Activated effector memory CD4-positive, alpha-beta T cell treated with Interleukin-2 at 50 U/mL for 16 hours (primary cell): ENCODE measurements at places on chromosomes 7 and 10.

- DNase-seq = no peak
These were observed 86.4 kb downstream of the GPR37 start for GRCh38 chr7:124679146-124679545.

DNA sequence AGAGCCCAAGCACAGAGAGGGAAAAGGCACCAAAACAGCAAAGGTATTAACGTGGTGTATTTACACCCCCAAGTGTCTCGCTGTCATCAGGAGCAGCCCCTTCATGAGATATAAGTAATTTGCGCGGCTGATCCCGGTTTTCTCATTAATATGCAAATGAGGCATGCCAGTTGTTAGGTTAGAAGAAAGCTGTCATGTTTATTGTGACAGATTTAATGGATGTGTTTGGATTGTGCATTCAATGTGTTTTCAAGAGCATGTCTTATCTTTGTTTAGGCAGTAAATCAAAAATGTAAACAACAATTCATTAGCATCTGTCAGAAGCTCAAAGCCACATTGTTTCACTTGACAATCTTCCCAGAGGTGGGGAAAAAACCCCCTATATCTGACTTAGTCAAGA is 56.5 kb upstream of the CTBP2 start:
- DNase-seq = no peak

DNA sequence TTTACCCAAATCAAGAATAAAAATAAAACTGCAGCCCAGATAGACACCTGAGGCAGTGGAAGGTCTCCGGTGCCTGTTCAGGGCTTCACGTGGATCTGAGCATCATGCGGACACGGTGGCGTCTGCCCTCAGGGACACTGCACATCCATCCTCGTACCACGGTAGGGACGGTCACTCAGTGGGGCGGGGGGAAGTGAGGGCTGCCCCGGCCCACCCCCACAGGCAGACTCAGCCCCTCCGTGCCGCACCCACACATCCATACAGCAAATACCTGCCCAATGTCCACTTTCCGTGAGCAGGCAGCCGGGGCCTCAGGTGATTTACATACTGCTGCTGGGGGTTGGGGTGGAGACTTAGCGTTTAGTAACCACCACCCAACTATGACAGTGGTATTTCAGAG is 207.8 kb downstream of the DIP2C start:
- no peak for DNase-seq

DNA sequence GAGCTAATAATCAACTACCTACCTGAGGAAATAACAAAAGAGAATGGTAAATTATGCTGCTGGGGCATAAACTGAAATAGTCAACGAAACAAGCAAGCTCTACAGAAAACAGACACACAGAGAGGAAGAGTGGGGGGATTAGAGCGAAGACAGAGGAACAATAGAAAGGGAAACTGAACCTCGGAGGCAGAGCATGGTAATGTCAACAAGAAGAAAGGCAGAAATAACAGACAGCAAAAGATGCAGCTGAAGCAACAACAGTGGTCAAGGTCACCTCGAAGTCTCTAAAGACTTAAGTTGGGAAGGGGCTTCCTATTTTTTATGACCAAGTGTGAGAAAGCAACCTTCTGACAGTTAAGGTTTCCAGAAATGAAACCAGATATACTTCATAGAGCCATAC is 177.0 kb downstream of the ZNF438 start:
- DNase-seq = no peak

GRCh38 chr10:75743291-75743778 is 311.9 kb downstream of the LRMDA start:
- DNase-seq = no peak

- DNase-seq = no peak
These were observed 364.0 kb upstream of the KCND2 start for GRCh38 chr7:119908948-119909347.

- DNase-seq = no peak
These were observed 5.5 kb downstream of the PFKP start for GRCh38 chr10:3072641-3073360.

DNA sequence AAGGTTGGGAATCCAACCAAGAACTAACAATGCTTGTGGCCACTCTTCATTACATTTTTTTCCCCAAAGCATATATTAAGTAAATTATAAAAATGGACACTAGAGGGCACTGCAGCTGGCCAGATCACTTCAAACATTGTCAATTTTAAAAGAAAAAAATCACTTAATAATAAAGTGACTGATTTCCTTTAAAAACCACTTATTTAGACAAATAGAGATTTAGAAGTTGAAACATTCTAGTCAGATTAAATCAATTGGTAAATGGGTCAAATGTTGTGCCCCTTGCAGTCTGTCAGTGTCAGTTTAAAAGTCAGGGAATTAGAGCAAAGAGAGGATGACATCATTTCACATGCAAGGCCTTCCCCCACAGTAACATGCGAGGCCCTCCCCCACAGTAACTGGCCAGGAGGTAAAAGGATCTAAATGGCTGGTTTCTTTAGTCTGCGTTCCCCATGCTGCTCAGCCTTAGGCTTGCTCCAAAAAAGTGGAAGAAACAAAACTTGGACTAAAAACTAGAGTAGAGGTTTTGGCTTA is 177.9 kb downstream of the SKAP2 start:
- DNase-seq = no peak

- no peak for DNase-seq
These were observed 122.2 kb downstream of the MPP7 start for GRCh38 chr10:28180654-28181053.

GRCh38 chr7:90621747-90622140 is 25.6 kb downstream of the CDK14 start:
- DNase-seq = no peak

GRCh38 chr7:137950967-137951366 is 50.9 kb downstream of the CREB3L2 start:
- DNase-seq = no peak

GRCh38 chr10:12801214-12802087 is 200.1 kb downstream of the CCDC3 start:
- DNase-seq = no peak

GRCh38 chr10:103926722-103927319 is 8.8 kb upstream of the STN1 start:
- no peak for DNase-seq

GRCh38 chr7:40223451-40224127 is 88.8 kb downstream of the SUGCT start:
- no peak for DNase-seq
